Ovary (tissue), 10 donors: ENCODE measurements at places on chromosomes 16 and 17.

DNA sequence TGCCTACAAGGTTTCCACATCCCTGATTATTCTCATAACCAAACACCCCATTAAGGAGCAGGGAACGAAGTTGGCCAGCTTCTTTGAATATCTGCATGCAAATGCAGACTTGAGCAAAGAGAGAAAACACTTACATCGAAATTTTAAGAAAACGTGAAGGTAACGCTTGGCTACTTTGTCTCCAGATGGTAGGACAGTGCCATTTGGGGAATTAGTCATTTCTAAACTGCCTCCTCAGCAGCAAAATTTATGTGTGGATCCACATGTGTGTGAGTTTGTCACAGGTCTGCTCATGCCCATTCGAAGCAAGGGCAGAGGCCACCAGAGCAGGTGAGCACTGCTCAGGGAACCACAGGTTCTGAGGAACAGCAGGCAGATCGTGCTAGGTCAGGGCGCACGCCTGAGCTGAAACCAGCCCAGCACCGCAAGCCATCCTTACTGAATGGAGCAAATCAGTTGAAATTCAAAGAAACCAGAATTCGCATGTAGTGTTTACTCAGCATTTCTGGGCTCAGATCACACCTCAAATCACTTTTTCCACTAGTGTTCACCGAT, 80.1 kb downstream of the SOCS1 start:
- DNase-seq = no peak

DNA sequence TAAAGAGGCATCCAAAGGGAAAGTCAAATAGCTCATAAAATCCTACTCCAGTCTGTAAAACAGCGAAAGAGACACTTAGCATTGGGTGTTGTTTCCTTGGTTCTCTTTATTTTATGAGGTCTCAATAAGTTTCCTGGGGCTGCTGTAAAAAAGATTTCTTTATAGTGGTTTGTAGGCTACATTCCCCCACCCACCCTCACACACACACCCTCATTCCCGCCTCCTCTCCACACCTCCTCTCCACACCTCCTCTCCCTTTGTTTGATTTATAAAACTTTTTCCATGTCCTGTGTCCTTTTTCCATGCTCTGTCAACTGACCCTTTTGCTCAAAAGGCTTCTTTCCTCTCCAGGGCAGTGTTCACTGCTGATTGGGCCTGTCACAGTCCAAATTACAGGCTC, 178.9 kb upstream of the SOX9 start:
- DNase-seq = no peak

DNA sequence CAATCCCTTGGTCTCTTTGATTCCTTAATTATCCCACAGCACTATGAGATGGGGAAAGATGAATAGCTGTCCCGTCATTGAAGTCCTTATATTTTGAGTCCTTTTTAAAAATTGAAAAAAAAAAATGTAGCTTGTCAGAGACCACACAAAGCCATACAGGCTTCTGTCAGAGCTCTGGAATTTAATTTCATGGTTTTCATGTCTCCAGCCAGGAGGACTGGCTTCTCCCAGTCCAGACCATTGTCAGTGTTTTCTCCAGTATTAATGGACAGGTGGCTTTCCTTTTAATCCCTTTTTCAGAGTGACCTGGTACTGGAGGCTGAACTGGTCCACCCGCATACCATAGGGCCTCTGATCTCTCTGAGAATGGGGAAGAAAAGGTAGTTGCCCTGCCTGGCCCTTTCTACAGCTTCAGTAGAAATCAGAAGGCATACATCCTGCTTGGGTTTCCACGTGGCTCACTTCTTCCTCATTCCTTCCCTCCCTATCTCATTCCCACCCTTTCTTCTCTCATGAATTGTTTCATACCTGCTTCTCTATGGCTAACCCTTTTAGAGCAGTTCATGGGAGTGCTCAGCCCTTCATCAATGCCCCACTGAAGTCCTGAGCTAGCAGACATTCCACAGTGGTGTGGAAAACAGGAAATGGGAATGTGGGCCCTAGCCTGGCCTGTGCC, 29.1 kb downstream of the TRIM16 start:
- no peak for DNase-seq

GRCh38 chr17:19343256-19343630, 19.3 kb downstream of the B9D1 start:
- DNase-seq = no peak

DNA sequence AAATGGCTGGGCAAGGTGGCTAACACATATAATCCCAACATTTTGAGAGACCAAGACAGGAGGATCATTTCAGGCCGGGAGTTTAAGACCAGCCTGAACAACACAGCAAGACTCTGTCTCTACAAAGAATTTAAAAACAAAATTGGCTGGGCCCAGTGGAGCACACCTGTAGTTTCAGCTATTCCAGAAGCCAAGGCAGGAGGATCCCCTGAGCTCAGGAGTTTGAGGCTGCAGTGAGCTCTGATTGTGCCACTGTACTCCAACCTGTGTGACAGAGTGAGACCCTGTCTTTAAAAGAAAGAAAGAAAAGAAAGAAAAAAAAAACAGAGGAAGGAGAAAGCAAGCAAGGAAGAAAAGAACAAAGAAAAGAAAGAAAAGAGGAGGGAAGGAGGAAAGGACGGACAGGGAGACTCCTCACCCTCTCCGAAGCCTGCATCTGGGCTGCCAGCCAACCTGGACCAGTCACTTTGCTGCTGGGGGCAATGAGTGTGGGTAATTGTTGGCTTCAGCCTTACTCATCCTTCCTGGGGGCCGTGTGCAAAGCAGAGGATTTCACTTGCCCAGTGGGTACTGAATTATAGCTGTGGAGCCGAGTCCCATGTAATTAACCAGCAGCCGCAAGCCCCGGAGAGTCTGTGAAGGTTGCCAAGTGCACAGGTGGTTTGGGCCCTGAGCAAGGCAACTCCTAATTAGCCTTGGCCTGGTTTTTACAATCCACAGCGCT, 6.7 kb upstream of the MT4 start:
- no peak for DNase-seq

DNA sequence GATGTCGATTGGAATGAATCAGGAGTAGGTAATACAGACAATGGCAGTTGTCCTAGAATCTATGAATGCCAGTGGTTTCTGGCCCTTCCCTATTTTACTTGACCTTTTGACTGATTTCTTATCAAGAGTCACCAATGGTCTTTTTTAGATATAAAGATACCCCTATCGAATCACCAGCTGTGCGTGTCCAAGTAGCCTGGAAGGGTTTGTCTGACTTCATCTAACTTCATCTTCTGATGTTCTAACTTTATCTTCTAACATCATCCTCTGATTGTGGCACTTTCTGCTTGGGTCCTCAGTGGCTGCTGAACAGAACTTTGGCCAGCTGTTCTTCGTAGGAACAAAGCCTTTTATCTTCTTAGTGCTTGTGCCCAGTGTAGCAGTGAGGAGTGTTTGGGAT, 129.7 kb downstream of the MSI2 start:
- DNase-seq = no peak

DNA sequence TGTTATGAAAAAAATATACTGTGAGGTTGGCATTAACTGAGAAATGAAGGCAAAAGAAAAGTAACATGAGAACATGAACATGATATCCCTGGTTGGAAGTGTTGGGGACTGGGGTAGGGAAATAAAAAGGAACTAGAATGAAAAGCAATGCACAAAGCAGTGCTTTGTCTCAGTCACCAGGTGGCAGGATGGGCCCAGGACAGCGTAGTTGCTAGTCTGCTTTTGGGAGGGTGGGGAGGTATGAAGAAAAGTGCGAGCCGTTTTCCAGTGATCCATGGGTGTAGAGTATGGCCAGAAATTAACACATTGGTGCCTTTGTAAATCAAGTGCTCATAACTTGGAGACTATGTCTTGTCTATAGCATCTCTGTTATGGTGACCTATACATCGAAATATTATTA, 662.5 kb upstream of the SALL1 start:
- no peak for DNase-seq

GRCh38 chr17:36463916-36464764, 22.3 kb upstream of the ZNHIT3 start:
- DNase-seq = peak; percentile 30

DNA sequence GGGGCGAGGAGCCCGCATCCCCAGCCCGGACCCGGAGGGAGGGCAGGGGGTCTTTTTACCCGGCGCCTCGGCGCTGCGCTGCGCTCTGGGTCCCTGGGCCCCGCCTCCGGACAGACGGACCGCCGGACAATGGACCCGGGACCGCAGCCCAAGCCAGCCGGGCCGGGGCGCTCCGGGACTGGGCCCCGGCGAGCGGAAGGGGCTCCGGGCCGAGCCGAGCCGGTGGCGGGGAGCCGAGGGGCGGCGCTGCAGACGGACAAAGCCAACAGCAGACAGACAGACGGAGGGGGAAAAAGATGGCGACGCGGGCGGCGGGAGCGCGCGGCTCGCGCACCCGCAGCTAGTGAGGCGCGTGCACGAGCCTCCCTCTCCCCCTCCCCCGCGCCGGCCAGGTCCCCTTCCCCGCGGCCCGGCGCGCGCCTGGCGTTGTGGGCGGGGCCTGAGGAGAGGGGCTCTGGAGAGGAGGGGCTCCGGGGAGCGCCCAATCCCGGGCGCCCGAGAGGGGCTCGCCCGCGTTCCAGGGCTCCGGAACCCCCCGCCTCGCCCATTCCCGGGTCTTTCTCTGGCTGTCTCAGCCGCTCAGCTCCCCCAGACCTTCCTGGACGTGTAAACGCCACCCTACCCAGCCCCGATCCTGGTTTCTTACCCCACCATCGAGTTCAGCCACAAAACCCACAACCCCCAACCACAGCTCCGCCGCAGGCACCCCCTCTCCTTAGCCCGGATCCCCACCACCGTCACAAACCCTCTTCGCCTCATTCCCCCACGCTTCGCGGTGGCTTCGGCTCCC, at the start of gene ZNF821:
ZNF821 (minus strand) TSS at position 334 of the 790 bp plus-strand sequence. CDS start 4,236 bp downstream, outside the sequence.
- peak; percentile 84 for DNase-seq

DNA sequence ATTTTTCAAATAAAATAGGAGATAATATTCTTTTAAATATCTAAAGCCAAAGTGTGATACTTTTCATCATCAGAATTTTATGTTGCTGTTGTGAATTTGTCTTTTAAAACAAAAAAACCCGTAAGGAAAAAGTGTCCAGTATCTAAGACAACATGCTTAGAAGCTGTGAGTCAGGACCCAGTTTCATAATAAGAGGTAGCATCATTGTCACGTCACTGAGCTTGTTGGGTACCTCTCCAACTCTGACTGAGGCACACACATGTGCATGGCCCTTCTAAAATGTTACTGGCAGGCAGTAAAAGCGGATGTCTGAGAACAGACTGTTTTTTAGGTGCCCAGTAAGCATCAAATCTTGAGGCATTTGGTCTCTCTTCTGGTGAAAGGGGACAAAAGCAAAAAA, 2.5 kb downstream of the CIAPIN1 start:
- DNase-seq = no peak

DNA sequence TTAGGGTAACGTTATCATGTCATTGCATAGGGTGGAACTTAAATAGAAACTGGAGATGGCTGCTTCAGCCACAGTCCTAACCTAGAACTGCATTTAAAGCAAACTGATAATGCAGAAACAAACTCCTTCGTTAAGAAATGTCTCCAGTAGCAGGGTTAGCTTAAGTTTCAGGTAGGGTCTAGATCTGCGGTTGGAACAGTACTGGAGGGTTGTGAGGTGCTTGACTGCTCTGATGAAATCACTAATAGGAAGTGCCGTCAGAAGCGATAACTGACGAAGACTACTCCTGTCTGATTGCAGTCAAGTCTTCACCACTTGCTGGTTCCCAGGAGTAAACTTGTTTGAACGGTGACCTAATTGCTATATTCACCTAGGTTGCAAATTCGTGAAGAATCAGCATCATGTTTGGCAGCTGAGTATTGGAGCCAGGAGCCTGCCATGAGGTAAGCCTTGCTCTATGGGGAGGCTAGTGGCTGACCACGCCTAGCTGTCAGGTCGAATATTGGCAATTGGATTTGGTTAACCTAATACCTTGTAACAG, 24.5 kb downstream of the TRPV2 start:
- DNase-seq = no peak

GRCh38 chr17:73943416-73944110, 259.9 kb upstream of the RPL38 start:
- no peak for DNase-seq

- DNase-seq = no peak
These were observed 166.0 kb upstream of the ZFHX3 start for GRCh38 chr16:73213732-73214455.

GRCh38 chr17:59483860-59484259, 81.5 kb upstream of the DHX40 start:
- no peak for DNase-seq

- no peak for DNase-seq
These were observed 130.8 kb downstream of the CA10 start for GRCh38 chr17:52027620-52028295.

DNA sequence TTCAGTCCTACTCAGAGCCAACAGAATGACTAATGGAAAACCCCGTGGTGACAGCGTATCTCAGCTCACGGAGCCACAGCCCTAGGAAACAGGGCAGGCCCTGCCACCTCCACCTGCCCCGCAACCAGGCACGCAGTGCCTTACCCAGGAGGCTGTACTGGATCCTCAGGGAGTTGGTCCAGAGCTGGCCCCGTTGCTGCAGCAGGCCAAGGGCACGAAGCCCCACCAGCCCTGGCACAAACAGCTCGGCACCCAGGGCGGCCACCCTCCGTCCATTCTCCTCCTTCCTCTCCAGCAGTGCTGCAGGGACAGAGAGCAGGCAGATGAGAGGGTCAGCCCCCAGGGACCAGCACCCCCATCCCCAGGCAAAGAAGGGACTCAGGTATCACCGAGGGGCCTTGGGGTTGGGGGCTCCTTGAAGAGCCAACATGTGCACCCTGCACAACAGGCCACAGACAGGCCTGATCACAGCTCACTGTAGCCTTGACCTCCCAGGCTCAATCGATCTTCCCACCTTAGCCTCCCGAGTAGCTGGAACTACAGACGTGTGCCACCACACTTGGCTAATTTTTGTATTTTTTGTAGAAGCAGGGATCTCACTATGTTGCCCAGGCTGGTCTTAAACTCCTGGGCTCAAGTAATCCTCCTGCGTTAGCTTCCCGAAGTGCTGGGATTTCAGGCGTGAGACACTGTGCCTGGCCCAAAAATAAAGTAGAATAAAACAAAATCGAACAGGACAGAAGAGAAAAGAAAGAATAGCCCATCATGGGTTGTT, 115.7 kb downstream of the RMI2 start:
- DNase-seq = no peak

GRCh38 chr16:15671530-15672117, 21.6 kb downstream of the NDE1 start:
- no peak for DNase-seq
